Left lung (tissue), 14 donors: ENCODE measurements at places on chromosomes 5 and 9. TPM values are rescaled to one million over a fixed set of nuclear protein-coding genes. Genes with fewer than 3 reads are reported as not detected.

The PIGO gene
- total RNA-seq: 29.8 TPM

- no peak overlapping the region for H3K4me3 ChIP-seq
- H3K27ac ChIP-seq: no peak overlapping the region
These were observed 124.0 kb upstream of the PPP1R26 start for GRCh38 chr9:135355521-135356011.

DNA sequence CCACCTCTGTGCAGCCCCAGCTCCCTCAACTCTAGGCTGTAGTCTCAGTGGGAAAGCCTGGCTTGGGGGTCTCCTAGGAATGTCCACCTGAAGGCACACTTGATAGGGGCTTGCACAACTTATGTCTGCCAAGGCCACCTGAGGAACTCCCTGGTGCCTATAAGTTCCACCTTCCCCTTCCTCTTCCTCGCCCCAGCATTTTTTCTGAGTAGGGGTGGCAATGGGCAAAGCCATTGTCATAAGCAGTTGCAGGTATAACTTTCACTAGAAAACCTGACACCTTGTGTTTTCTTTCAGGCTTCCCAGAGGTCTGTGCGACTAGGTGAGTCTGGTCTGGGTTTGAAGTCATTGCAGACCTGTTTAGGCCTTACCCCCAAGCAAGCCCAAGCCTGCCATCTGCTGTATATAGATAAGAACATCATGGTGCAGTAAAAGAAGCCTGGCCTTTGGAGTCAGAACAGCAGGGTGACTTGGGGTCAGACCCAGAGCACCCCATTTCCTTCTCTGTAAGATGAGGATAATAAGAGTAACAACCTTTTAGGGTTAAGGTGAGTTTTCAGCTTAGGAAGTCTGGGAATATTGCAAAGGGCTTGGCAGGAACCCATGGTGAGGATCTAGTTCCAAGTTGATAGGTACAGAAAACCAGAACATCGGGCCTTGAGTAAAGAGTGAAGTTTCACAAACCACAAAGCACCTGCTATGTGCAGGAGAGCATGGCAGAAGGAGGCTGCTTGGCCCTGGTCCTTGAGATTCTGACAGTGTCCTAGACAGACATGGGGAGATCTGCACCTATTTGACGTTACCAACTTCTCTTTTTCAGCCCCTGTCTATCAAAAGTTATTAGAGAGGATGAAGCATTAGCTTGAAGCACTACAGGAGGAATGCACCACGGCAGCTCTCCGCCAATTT is 33.8 kb downstream of the TGFBI start:
- DNase-seq: no peak
- H3K27me3 ChIP-seq: no peaks in the 10 kb centered on the region
- no peak overlapping the region for H3K27ac ChIP-seq
- H3K4me3 ChIP-seq: no peak overlapping the region
- no peaks in the 10 kb centered on the region for H3K36me3 ChIP-seq

The TMEM174 gene
- total RNA-seq: not detected

GRCh38 chr5:149936044-149936699 is 8.4 kb downstream of the PDE6A start:
- no peaks in the 10 kb centered on the region for H3K36me3 ChIP-seq
- DNase-seq: no peak
- H3K27ac ChIP-seq: no peak overlapping the region

- H3K4me1 ChIP-seq: no peaks in the 10 kb centered on the region
- H3K36me3 ChIP-seq: no peaks in the 10 kb centered on the region
- H3K27ac ChIP-seq: no peak overlapping the region
- no peak overlapping the region for H3K4me3 ChIP-seq
- H3K27me3 ChIP-seq: no peaks in the 10 kb centered on the region
- DNase-seq: no peak
These were observed 42.3 kb upstream of the MUSK start for GRCh38 chr9:110626101-110626829.

The BAAT gene
- total RNA-seq: 18.6 TPM

The GCNT4 gene
- 3.6 TPM for total RNA-seq

- H3K36me3 ChIP-seq: no peaks in the 10 kb centered on the region
- H3K27ac ChIP-seq: no peak overlapping the region
- no peaks in the 10 kb centered on the region for H3K27me3 ChIP-seq
- no peaks in the 10 kb centered on the region for H3K4me1 ChIP-seq
- H3K4me3 ChIP-seq: no peak overlapping the region
- no peak for DNase-seq
These were observed 77.6 kb upstream of the ASTN2 start for GRCh38 chr9:117492476-117492875.

DNA sequence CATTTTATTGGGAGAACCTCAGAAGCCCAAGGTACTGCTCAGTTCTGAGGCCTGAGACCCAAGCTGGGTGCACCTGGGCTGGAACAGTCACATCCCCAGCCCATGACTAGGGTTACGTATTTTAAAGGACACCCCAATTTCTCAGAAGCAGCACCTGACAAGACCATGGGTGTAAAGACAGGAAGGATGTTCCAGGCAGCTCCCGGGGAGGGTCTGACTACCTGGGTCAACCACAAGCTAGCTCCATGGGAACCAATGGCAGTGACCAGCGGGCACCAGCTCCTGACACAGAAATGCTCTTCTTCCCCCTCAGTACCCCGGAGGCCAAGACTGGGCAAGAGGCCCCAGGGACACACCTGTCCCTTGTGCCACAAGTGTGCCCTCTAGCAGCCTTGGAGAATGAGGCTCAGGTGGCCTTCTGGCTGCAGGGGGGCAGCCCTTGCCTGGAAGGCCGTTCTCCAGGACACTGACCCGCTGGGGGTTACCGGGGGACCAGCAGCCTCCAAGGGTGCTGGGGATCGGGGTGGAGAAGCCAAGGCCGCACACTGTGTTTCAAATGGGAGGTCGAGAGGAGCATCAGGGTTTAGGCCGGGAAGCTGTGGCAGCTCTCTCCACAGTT is 52.6 kb downstream of the IPPK start:
- no peak overlapping the region for H3K4me3 ChIP-seq
- DNase-seq: no peak
- no peaks in the 10 kb centered on the region for H3K27me3 ChIP-seq
- H3K4me1 ChIP-seq: no peaks in the 10 kb centered on the region
